ENCODE measurements at places on chromosomes 12 and 14.

GRCh38 chr12:132545164-132545953, 55.4 kb downstream of the FBRSL1 start:
- DNase-seq, result no peak

- no peak for DNase-seq
These were observed 24.3 kb downstream of the GEMIN2 start for GRCh38 chr14:39138440-39138839.

- no peak for DNase-seq
These were observed 225.5 kb upstream of the PRICKLE1 start for GRCh38 chr12:42815068-42815467.

- DNase-seq, result no peak
These were observed 663 bp upstream of the ULK1 start for GRCh38 chr12:131893605-131894312.

GRCh38 chr14:80560800-80561657, 349.7 kb upstream of the DIO2 start:
- DNase-seq, result no peak

DNA sequence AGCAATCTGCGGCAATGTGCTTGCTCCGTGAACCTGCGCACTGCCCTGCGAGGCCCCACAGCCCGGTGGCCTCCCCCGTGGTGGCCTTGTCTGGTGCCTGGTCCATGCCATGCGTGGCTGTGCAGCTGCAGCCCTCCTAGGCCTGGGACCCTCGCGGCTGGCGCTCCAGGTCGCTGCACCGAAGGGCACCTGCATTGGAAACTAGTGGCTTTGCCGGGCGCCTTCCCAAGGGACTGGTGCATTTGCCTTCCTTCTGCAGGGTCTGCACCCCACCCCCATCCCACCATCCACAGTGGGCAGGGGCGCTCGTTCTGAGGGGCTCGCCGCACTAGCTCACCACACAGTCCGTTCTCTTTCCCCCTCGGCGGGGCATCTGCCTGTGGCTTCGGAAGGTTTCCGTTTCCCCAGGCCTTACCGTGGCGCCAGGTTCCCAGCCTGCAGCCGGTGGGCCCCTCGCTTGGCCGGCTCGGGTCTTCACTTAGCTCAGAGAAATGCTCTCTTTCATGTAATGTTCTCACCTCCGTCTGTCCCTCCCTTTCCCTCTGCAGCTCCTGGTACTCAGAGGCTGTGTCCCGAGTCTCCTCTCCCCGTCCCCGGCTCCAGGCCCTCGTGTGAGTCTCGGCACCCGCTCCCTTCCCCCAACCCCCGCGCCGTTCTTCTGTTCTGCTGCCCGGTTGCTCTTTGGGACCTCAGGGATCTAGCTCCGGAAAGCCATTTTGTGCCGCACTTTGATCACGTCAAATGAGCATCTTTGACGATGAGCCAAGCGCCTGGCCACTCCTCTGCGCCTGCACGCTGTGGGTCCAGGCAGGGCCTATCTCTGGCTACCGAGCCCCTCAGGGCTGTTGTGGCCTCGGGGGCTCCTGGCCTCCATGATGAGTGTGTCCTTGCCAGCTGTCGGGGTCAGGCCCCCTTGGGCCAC, 31.9 kb downstream of the JAG2 start:
- DNase-seq, result no peak

DNA sequence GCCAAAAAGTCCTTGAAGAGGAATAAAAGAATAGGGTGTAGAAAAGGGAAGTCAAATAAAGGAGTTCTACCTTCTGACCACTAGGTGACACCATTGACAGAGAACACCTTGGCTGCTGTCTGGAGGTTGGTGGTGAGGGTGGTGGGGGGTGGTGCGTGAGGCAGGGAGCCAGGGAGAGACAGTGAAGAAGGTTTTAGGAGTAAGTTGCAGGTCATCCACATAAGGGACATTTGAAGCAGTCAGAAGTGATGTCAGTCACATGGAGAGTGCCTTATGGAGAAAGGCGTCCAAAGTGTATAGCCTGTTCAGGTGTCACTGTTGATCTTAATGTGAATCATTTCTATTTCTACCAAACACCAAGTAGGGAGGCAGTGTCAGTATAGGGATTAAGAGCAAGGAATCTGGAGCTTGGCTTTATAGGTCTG, 279.3 kb upstream of the DDHD1 start:
- no peak for DNase-seq

DNA sequence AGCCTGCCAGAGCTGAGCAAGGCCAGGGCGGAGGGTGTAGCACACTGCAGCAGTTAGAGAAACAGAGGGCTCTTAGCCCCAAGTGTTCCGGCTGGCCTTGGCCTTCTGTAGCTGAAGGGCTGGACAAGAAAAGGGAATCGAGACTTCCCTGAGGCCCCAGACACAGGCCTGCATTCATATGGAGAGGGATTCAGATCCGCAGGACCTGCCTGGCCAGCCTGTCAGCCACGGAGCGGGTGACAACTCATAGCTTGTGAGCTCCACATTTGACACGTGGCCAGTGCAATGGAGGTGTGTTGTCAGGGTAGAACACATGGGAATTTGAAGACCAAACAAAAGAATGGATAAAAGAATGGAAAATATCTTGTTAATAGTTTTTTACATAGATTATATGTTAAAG, 182.2 kb upstream of the GSC start:
- no peak for DNase-seq

DNA sequence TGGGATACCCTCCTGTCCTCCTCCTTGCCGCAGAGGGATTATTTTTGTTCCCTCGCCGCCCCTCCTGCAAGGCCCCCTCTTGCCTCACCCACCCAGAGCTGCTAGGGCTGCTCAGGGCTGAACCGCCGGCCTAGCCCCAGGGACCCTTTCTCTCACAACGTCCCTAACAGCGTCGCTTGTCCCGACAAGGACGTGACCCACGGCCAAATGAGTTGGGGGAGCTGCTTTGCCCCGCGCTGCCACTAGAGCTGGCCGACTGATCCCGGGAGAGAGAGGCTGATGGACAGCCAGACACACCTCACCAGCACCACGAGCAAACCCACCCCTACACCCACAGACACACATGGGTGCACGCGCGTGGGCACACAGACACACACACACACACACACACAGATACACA, 154.6 kb upstream of the ALG10B start:
- no peak for DNase-seq

- DNase-seq, result no peak
These were observed 42.4 kb downstream of the MDM2 start for GRCh38 chr12:68850390-68850789.

DNA sequence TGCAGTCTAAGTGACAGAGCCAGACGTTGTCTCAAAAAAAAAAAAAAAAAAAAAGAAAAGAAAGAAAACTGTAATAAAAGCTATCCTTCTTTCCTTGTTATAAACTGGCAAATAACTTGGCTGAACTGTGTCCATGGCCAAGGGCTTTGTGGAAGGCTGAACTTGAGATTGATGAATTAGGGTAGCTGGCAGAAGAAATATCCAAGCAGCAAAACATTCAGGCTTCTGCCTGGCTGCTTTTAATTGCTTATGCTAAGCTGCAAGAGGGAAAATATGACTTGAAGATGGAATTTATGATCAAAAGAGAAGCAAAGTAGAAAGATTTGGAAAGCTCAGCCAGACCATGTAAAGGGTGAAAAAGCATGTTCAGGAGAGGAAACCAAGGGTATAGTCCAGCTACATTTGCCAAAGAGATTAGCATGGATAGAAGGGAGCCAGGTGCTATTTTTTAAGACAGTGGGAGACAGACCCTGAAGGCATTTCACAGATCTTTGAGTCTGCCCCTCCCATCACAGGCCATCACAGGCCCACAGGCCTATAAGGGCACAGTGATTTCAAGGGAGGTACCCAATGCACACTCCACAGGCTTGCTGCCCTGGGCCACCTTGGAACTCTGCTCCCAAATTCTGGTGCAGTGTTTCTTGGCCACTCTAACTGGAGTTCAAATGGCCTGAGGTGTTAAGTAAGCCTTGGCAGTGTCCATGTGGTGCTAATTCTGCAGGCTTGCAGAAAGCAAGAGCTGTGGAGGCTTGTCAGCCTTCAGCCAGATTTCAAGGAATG, 226.0 kb downstream of the AEBP2 start:
- DNase-seq, result no peak

DNA sequence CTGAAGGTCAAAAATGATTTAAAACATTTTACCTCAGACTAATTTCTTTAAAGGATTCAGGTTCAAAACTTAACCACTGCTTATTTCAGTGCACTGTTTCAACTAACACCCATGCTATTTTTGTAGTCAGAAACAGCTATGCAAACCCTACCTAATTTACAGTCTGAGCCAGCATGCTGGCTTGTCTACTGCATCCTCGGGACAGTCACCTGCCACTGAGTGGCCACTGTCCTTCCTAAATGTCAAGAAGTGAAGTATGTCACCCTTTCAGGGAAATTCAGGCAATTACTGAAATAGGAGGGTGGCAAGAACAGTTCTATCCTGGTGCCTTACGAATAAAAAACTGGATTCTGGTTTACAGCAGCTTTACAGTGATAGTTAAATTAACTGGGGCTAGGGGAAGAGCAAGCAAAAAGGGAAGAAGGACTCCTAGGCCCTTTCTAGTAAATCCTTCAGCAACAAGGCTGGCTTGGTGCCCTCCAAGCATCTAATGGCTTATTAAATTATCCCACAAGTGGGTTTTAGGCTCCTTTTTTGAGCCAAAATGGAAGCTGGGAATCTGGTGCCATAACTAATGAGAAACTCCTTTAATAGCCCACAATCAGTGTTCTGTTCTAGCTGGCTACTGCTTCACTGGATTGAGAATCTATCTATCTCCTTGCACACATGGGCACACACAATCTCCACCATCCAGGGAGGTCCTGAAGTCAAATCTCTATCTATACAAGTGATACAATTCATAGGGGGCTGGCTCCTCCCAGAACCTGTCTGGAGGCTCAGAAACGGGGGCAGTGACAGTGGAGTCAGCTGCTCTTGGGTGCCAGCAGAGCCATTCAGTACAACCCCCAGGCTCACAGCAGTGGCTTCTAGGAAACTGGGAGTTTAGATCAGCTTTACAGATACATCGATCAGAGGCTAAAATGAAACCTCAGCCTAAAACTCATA, 43.4 kb downstream of the SH2B3 start:
- DNase-seq, result no peak

DNA sequence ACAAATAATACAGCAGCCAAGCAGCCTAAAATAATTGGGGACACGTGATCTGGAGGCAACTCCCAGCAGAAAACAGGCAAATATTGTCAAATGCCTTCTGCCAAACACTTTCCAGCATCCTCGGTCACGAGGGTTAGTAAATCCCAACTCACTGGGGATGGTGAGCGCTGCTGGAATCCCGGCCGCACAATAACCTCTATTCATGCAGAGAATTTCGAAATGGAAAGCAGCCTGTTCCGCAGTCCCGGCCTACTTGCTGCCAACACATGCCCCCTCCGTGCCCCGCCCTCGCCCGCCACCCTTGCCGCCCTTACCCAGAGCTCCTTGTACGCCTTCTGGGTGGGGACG, 62.2 kb downstream of the RFX4 start:
- DNase-seq, result no peak

GRCh38 chr14:64702493-64703394, 1.5 kb upstream of the PLEKHG3 start:
- no peak for DNase-seq

DNA sequence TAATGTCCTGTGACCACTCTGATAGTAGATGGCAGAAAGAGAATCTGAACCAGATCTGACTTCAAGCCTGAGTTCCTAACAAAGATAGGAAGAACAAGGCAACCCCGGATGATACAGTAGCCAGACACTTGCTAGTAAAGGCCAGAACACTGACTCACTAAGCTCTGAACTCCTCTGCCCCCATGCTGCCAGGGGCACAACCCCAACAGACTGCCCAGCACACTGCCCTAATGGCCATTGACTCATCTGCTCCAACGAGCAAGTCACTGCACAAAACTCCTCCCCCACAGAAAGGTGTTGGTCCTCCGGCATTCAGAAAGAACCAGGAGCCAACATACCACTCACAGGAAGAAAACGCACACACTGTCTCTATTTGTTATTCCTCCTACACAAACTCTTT, 179.6 kb upstream of the NUDT4 start:
- DNase-seq, result no peak

DNA sequence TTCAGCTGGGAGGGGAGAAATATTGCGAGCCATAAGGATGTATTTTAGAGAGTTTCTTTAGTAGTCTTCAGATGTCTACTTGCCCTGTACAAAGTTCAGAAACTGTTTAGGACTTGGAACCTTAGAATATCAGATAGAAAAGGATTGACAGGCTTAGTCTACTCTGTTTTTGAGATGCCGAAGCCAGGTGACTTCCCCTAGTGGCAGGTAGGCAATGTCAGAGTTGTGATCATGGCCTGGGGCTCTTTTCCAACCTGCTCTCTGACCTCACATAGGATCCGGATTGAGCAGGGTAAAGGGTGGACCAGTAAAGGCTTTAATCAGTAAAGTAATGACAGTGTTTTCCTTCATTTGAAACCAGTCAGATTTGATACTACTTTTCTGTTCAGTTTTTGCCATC, 59.6 kb downstream of the PRKCH start:
- no peak for DNase-seq

DNA sequence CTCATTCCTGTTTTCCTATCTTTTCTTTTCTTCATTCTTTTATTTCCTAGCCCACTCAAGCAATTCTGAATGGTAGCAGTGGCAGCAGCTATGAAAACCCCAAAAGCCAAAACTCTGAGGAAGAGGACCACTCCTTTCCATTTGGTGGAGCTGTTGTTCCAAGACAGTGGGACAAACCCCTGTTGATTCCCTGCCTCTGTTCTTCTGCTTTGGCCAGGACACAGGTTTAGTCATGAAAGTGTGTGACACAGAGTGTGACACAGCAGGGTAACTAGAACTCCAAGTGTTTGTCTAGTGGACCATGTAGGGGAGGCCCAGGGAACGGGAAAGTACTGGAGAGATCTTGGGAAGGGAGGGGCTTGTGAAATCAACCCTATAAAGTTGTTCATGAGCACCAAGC, 71.1 kb downstream of the PTCSC3 start:
- no peak for DNase-seq

GRCh38 chr12:98618952-98619351, 25.5 kb downstream of the SLC25A3 start:
- no peak for DNase-seq

DNA sequence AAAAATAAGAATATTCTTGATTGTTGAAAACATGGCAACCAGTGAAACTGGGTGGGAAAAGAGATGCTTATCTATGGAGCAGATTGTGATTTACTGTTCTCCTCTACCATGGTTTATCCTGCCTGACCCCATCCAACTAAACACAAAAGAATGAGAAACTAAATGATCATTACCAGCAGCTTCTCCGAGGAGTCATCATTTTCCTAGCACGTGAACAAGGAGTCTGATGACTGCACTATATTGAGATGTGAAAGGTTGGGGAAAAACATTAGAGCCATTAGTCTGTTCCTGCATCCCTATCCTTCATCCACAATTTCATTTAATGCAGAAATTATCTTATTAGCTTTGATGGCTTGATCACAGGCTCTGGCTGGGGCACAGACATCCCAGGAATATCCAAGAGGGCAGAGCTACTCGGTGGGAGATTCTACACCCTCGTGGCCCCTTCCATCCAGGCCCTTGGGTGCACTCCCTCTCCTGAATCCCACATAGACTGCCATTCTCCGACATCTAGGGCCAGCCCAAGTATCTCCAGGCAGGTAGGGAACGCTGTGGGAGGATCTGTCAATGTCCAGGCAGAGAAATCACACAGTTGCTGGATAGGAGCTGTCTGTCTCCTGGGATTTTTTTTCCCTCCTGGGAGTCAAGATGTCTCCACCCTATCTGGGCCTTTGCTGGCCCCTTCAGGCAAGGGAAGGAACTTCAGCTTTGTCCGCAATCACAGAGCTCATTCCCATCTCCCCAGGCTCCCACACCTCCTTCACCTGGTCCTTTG, 43.3 kb upstream of the DHRS4 start:
- DNase-seq, result no peak

GRCh38 chr12:92539976-92540781, 162.6 kb upstream of the PLEKHG7 start:
- DNase-seq, result no peak

- DNase-seq, result no peak
These were observed 29.4 kb upstream of the KRAS start for GRCh38 chr12:25280082-25280481.

Measured in T-helper 2 cell (primary cell).